ENCODE measurements at places on chromosomes 16 and 17.

DNA sequence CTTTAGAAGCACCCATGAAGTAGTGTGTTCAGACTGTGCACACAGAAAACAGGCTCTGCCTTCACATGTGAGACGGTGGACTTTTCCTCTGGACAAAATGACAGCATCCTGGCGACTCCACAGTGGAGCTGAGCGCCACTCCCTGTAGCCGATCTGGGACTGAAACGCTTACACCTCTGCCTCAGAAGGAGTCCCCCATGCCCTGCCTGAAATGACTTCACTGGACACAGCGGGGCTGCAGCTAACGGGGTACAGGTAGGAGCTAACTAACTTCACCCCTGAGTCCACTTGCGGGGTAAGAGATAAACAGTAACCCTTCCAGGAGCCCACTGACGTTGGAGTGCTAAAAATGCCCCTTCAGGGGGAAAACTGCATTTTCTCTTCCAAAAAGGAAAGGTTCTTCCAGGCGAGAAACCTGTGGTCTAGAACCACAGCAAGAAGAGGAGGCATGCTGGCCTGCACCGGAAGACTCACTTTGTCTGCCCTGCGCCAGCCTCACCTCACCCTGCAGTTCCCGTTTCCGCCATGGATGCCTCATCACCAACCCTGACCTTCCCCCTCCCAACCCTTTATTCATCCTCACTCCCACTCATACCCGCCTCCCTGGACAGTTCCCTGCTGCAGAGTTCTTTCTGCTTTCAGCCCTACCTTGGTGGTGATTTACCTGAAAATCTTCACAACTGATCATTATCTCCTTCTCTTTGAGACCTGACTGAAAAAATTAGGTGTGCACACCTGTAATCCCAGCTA lies 19.4 kb upstream of the ENDOV start:
- DNase-seq: peak; percentile 38

DNA sequence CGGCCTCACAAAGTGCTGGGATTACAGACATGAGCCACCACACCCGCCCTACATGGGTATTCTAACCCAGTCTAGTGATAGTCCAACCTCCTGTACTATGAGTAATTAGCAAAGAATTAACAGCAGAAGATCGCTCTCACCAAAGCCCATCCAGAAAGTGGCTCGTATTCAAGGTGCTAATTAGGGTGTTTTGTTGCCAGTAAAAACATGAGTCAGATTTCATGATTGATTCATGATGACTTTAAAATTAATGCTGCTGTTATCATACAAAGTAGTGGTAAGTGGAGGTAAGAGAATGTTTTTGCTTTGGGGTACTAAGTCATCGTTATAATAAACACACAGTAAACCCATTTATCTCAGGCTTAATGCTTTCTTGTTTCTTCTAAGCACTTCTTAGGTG lies 428.8 kb downstream of the WWOX start:
- DNase-seq: no peak

GRCh38 chr16:21600031-21600773 lies 825 bp downstream of the METTL9 start:
- peak; percentile 31 for DNase-seq

DNA sequence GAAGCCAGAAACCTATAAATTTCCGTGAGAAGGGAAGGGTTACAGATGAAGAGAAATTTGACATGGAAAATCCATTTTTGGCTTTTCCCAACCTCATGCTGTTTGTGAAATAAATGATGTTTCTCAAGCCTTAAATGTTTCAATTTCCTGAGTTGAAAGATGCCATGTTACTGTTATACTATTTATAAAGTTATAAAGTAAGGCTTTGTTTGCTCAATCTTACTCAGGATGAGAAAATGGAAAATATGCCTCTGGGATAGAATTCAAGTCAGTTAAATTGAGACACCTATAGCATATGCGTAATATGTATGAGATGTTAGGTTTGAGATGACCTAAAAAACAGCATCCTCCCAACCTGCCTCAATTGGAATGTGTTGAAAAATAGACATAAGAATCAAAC lies 19.9 kb upstream of the FAM20A start:
- no peak for DNase-seq

- no peak for DNase-seq
Observed at GRCh38 chr17:77095461-77095860, 45.3 kb upstream of the SEC14L1 start.

GRCh38 chr17:82108496-82108945 lies 10.5 kb upstream of the FASN start:
- DNase-seq: no peak

GRCh38 chr16:81810361-81810760 lies 31.3 kb downstream of the PLCG2 start:
- no peak for DNase-seq
